ENCODE measurements at places on chromosomes 12 and 14.

GRCh38 chr12:113207613-113208040, 13.6 kb upstream of the TPCN1 start:
- no peak for DNase-seq

DNA sequence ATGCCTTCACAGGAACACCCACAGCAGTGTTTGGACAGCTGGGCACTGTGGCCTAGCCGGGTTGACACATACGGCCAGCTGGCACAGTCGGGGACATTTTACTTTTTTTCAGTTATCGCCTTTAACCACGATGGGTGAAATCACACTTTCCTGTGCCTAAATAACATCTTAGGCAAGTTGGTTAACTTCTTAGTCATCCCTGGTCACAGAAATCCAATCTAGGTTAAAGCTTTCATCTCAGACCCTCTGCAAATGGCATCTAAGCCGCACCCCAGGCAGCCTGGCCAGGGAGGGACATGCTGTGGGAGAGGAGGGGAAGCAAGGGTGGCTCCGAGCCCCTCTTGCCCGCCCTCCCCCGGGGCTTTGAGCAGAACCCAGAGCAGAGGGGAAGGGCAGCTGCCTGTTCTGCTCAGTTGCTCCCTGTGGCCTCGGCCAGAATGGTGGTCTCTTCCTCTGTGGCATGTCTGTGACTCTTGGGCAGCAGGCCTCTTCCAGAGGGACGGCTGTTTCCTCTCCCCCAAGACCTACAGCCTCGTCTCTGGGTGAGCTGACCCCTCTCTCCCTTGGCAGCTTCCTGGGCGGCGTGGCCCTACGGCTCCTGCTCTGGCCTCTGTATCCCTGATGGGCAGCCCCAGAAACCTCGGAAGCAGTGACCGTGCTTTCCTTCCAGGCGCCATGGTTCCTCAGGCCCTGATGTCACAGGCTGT, 85.4 kb upstream of the DYNC1H1 start:
- no peak for DNase-seq

GRCh38 chr14:103930051-103930604, 1.9 kb downstream of the TDRD9 start:
- no peak for DNase-seq

- DNase-seq = no peak
Observed at GRCh38 chr12:94184995-94185719, 36.8 kb downstream of the PLXNC1 start.

DNA sequence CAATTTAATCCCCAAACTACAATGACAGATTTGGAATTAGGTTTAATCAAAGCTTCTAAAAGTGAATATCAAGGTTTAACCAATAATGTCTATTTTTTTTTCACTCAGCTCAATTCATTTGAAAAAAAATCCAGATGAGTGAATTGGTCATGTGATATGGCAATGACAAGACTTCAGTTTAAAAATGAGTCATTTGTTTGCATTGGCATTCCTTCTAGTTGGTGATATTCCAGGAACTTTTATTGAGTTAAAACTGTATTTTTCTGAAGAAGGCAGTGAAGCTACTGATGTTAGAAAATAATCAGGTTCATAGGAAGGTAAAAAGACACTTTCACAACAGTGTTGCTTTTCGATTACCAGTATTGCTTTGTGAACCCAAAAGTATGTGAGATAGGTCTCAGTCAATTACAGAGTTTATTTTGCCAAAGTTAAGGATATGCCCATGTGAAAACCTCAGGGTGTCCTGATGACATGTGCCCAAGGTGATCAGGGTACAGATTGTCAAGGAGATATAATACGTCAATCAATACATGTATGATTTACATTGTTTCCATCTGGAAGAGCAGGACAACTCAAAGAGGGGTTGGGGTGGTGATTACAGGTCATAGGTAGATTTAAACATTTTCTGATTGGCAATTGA, 1214.9 kb downstream of the GALC start:
- DNase-seq = no peak

- DNase-seq = no peak
Observed at GRCh38 chr12:57770734-57771133, 1.2 kb downstream of the METTL1 start.

DNA sequence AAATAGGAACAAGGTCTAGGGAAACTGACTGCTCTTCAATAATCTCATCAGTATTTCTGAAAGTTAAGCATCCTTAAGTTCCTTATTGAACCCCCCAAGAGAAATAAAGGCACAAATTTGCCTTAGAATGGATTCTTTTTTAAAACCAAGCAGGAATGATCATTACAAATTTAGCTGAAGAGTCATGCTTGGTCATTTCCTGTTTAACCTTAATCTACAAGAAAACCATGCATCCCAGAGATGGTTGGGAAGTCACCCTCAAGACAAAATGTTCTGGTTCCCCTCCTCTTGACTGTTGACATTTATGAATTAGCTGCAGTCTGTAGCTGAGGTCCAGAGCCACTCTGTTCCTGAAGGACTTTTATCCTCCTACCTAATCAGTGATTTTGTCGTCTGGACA, 291.8 kb upstream of the G2E3 start:
- DNase-seq = no peak

DNA sequence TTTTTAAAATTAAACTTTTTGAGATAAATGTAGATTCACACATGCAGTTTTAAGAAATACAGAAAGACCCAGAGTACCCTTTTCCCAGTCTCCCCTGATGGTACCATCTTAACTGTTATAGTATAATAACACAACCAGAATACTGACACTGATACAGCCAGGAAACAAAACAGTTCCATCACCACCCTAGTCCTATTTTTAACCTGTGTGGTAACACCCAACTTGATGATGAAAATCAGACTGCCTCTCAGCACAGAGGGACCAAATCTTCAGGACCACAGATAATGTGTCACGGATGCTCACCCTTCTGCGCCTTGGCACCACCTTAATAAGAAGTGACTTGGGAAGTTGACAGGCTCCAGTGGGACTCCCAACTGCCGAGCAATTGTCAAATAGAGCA, 18.1 kb downstream of the FBXO21 start:
- no peak for DNase-seq

Measured in GOT3 (cell line).